Posterior cingulate gyrus (tissue), 11 donors: ENCODE measurements at places on chromosomes 5 and 9.

GRCh38 chr5:139638736-139639618 lies 9.2 kb upstream of the CXXC5 start:
- DNase-seq, result no peak

- DNase-seq, result no peak
These were observed 29.5 kb downstream of the PLEKHG4B start for GRCh38 chr5:121432-121831.

DNA sequence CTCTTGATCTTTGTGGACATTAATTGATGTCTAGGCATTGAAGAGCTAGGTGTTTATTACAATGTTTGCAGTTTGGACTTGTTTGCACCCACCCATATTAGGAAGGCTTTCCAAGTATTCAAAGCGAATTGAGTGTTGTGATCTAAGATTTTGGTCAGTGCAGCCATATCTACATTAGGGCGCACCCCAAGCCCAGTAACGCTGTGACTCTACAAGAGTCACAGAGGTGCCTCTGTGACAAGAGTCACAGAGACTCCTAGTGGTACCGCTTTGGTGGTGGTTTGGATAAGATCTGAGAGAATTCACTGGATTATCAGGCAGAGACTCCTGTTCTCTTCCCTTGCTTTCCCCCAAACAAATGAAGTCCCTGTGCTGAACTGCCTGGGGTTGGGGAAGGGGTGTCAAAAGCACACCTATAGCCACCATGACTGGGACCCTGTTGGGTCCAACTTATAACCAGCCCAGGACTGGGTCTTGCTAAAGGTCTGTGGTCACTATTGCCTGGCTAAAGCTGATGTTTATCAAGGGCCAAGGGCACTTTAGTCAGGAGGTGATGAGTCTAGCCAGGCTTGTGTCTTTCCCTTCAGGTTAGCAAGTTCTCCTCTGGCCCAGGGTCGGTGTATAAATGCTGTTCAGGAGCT lies 114.1 kb upstream of the RIOK2 start:
- no peak for DNase-seq

GRCh38 chr9:99690573-99690972 lies 131.1 kb upstream of the NR4A3 start:
- no peak for DNase-seq

DNA sequence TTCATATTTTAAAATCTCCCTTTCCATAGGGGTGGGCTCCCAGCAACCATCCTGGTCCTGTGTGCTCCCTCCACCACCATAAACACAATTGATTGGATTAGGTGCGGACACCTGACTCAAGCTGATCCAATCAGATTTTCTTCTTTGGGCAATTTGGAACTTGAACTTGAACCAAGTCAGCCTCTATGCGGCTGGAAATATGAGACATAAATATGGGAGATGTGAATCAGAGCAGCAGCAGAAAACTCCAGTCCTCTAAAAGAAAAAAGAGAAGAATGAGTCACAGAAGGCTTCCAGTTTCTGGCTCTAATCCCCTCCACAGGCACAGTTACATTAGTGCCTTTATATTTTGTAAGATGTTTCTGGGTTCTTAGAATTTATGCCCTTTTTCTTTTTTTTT lies 306.6 kb downstream of the MLLT3 start:
- DNase-seq, result no peak

- DNase-seq, result no peak
These were observed 533 bp downstream of the SREK1IP1 start for GRCh38 chr5:64767959-64768357.

- DNase-seq, result no peak
These were observed 237.4 kb downstream of the NR2F1-AS1 start for GRCh38 chr5:93343570-93343969.

- DNase-seq, result no peak
These were observed 229.3 kb downstream of the RFX3 start for GRCh38 chr9:3296536-3296935.

DNA sequence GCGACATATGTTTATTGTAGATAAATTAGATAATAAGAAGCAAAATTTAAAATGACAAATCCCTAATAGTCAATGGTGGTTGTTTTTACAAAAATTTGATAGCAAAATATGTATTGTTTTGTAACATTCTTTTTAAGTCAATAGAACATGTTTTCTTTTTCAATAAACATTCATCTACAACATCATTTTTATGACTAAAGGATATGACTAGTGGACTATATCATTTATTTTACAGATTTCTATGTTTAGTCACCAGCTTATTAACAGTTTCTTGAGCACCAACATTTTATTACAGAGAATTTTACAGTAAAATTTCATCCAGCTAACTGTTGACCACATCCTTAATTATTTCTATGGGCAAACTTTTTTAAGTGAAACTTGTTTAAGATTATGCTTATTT lies 114.7 kb upstream of the IL7R start:
- no peak for DNase-seq

- DNase-seq, result no peak
These were observed 33.8 kb upstream of the FBXL17 start for GRCh38 chr5:108415726-108416125.

DNA sequence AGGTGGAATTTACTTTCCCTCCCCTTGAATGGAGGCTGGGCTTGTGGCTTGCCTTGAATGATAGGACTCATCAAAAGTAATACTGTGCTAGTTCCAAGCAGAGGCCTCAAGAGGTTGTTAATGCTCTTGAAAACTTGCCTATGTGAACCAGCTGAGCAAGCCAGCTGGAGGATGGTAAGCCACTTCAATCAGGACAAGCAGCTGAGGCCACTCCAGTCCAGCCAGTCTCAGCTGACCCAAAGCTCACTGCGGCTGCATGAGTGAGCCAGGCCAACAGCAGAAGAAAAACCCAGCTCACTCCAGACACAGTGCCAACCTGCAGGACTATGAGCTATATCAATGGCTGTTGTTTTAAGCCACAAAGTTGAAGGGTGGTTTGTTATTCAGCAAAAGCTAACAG lies 182.8 kb downstream of the MCTP1 start:
- no peak for DNase-seq

- DNase-seq, result no peak
These were observed 231.2 kb downstream of the ARRDC3 start for GRCh38 chr5:91151947-91152346.

DNA sequence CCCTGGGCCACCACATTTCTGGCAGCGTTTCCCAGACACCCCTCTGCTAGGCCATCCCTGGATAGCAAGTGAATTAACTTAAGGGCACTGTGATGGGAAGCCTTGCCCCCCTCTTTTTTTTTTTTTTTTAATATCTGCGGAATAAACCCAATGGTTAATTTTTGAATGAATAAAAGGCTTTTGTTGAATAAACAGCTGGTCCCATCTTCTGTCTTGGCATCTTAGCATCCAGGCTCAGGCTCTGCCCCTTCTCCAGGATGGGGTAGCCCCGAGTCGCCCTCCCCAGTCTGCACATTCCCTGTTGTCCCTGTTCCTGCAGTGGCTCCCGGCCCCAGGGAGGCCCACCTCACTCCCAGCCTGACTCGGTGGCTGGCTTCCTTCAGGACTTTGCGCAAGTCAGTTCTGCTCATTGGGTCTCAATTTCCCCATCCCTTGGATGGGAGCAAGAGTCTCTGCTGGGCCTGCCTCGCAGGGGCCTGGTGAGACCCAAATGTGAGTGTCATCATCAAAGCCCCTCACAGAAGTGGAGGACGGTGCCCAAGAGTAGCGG lies 29.0 kb upstream of the HMCN2 start:
- no peak for DNase-seq

DNA sequence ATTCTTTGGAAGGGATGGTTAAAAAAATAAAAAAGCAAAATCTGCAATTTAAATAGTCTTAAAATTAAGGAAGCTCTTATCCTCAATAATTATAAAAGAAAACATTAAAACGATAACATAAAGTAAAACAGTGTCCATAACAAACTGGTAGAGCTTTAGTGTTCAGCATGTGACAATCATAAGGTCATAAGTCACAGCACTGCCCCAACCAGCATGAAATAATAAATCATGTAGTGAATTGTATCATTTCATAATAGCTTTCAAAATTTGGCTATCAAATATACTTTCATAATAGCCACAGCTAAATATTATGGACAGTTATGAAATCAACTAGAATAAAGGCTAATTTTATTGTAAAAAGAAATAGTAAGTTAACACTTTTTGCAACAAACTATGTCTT lies 10.0 kb downstream of the NR3C1 start:
- no peak for DNase-seq
